Progenitor cell of endocrine pancreas (in vitro differentiated cells): ENCODE measurements at places on chromosomes 2 and 18. TPM values are rescaled to one million over a fixed set of nuclear protein-coding genes. Genes with fewer than 3 reads are reported as not detected.

GRCh38 chr2:226839161-226839560 is 3.3 kb downstream of the RHBDD1 start:
- DNase-seq = no peak

GALNT14 gene
- 0.91 and 1.2 TPM in 2 replicates for total RNA-seq

DNA sequence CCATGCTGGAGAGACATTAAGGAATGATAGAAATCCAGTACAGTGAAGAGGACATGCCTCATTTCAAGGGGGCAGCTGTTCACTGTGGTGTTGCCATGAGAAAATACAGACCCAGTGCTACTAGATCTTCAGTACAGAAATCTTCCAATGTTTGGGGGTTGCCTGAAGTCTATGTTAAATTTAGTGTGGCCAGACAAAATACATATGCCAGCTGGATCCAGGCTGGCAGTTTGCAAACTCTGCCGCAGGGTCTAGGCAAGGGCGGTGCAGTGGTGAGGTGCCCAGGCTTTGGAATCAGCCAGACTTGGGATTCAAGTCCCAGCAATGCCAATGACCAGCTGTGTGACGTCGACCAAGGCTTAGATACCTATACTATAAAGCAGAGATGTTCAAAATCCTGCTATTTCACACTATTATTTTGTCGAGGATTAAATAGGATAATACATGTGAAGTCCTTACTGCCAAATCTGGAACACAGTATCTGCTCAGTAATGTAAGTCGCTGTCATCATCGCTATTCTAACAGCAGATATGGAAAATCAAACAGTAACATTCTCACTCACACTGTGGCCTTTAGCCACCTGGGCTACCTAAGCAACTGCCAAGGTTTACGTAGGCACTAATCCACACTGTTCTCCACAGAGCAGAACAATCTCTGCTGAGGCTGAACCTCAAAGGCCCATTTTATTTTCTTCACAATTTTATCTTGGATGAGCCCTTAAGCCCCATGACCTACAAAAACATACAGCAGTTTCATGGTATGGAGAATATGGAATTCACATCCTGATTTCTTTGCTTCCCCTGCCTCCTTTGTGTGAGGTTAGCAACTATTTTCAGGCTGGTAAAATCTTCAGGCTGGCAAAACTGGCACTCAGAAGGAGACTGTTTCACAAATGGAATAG is 5.9 kb upstream of the TMSB10 start:
- no peak for DNase-seq

DNA sequence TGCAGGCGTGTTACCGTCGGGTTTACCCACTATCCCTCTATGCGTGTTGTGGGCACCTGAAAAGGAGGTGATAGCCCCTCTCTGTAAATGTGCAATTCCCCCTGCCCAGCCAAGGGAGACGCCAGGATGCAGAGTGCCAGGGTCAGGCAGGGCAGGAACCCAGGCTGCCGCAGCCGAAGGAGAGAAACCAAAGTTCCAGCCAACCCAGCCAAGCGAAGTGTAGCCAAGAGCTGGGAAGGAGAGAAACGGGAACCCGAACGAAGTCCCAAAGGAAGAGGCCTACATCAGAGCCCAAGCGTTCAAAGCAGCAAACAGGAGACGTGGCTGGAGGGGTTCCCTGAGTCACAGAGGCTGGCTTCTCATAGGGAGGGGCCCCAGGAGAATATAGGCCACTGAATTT is 24.2 kb upstream of the SPR start:
- no peak for DNase-seq

DNA sequence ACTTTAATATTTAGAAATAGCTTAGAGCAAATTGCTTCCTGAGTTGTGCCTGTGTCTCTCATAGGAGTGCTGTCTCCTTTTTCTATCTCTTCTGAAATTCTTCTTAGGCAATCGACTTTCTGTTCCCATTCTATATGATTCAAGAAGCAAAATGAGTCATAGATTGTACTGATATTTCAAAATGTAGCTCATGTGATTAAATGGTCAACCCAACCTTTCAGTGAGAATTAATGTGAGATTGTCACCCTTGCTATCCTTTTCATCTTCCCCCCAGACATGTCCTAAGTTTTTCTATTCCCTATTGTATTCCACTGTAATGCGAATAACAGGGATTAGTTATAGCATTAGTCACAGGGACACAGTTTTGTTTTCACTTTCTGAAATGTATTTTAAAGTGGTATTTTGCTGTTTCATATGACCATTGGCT is 413.6 kb downstream of the THSD7B start:
- no peak for DNase-seq

B4GALT6 gene
- total RNA-seq = 32.2 and 33.1 TPM in 2 replicates

- no peak for DNase-seq
Measured at GRCh38 chr18:44178476-44178875, 502.2 kb upstream of the SETBP1 start.

DNA sequence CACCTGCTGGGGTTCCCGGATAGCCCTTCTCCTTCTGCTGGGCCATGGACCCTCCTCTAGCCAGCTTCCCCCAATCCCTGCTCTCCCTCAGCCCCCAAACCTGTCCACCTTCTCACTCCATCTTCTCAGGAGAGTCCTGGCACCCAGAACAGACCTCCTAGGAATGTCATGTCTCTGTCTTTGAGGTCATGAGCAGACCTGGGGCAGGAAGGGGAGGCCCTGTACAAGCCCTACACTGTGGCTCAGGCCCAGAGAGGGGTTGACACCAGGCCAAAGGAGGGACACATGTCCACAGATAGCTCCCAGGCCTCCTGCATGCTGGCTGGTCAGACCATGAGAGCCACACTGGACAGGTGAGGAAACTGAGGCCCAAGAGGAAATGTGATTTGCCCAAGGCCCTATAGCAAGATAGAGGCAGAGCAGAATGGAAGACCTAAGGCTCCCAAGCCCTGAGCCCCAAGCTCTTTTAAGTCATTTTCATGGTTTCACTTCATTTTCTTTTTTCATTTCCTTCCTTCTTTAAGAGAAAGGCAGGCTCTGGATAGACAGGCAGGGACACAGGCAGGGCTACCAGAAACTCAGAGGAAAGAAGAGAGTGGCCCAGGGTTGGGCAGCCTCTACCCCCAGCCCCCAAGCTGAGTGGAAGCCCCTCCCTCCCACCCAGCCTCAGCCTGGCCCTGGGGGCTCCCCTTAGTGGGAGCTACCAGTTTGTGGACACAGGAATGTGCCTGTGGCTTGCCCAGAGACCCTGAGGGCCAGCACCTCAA is 159.7 kb downstream of the SMAD7 start:
- DNase-seq = no peak

GPR35 gene
- total RNA-seq = 5.8 and 6.5 TPM in 2 replicates

NAGK gene
- 115 and 127 TPM in 2 replicates for total RNA-seq

OXER1 gene
- 4.3 and 4.6 TPM in 2 replicates for total RNA-seq

ANKRD36C gene
- total RNA-seq = 47.7 and 51.5 TPM in 2 replicates

DNA sequence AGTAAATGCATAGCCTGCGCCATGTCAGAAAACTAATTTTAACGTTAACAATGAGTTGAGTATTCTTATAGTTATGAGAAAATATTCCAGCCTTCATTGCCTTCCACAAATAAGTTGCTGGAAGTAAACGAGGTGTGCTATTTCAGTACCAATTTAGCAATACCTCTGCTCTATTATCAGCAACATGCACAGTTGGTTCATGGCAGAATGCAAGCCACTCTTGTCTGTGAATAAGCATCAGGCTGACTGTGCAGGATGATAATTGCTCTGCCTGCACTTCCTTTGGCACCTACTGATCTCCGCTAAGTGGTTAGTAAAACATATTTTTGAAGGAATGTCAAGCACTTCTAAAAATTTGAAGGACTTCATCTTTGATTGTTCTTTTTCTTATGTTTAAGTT is 261.9 kb upstream of the SIX3 start:
- DNase-seq = no peak

GTF2A1L gene
- total RNA-seq = not detected in 2 replicates

CCDC102B gene
- total RNA-seq = 3.1 and 4.4 TPM in 2 replicates

DNA sequence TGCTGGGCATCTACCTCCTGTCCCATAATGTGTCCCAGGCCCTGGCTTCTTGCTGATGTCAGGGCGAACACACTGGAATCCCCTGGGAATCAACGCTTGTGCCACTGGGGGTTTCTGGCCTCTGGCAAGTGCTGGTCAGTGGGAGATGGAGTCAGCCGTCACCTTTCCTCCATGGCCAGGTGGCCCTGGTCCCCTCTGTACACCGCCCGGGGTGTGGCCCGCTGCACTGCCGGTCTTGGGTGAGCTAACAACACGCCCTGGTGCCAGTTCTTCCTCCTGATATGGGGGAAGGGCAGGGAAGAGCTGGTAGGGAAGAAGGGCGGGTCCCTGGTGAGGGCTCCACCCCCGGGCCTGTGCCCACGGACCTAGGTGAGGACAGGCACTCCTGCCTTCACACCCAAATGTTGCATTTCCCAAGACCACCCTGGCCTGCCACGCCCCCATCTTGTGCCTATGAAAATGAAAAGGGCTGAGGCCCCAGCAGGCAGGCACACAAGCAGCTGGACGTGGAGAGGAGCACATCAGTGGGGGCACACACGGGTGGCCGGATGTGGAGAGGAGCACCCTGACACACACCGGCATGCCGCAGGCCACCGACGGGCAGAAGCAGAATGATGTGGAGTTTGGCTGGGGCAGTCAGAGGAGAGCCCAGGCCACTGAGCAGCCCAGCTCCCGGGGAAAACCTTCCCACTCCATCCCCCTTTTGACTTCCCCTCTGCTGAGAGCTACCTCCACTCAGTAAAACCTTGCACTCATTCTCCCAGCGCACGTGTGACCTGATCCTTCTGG is 140.5 kb downstream of the ASB1 start:
- no peak for DNase-seq

- DNase-seq = no peak
Measured at GRCh38 chr2:184413671-184414229, 184.6 kb upstream of the ZNF804A start.

GRCh38 chr2:119257198-119257597 is 33.6 kb downstream of the STEAP3 start:
- no peak for DNase-seq

NGEF gene
- total RNA-seq = 0.71 and 1.2 TPM in 2 replicates

DNA sequence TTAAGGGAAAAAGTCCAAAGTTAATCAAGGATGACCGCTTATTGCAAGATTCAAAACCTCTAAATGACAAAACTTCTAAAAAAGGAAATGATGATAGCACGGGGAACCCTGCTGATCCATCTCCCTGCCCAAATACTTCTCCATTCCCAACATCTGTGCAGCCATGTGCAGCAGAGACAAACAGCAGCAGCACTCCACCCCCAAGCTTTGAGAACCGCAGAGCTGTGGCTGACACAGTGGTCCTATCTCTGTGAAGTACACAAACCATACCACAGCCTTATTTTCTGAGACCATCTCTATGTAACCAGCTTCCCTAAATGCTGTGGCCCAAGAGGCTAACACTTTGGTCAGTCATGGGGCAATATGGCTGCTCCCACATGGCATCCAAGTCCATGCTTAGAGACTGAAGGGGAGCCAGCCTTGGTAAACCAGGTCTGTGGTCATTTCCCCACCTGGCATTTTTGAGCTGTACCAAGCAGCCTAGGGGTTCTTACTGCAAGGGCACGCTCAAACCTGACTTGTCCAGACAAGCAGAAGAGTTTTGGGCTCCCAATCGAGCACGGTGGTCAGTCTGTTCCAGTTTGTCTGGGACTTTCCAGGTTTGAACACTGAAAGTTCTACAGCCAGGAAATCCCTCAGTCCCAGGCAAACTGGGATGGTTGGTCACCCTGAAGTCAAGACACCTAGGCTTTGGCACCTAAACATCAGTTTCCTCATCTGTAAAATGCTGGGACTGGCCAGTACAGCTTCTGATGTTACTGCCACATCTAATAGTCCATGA is 17.1 kb upstream of the NFE2L2 start:
- no peak for DNase-seq

ELOA2 gene
- not detected in 2 replicates for total RNA-seq

GRCh38 chr2:168401048-168401556 is 55.0 kb upstream of the CERS6 start:
- DNase-seq = no peak

- DNase-seq = no peak
Measured at GRCh38 chr2:70160545-70160944, 30.3 kb downstream of the C2orf42 start.

PLGLB2 gene
- 7.2 and 8.3 TPM in 2 replicates for total RNA-seq

GRCh38 chr2:47460766-47461165 is 57.8 kb downstream of the MSH2 start:
- DNase-seq = no peak

RAX gene
- not detected in 2 replicates for total RNA-seq

DNA sequence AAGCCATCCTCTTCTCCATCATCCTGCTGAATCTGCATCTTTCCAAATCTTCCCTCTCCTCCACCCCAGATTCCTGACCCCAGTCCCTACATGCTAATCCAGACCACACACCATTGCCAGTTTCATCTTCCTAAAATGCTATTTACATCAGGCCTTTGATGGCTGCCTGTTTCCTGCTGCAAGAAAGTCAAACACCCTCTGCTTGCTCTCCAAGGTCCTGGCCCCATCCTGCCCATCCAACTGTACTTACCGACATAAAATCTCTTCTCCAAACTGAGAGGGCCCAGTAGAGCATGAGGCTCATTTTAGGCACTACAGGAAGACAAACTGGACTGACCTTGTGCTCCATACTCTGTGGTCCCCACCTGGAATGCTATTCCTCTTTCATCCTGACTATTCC is 19.0 kb downstream of the ALK start:
- no peak for DNase-seq

DNA sequence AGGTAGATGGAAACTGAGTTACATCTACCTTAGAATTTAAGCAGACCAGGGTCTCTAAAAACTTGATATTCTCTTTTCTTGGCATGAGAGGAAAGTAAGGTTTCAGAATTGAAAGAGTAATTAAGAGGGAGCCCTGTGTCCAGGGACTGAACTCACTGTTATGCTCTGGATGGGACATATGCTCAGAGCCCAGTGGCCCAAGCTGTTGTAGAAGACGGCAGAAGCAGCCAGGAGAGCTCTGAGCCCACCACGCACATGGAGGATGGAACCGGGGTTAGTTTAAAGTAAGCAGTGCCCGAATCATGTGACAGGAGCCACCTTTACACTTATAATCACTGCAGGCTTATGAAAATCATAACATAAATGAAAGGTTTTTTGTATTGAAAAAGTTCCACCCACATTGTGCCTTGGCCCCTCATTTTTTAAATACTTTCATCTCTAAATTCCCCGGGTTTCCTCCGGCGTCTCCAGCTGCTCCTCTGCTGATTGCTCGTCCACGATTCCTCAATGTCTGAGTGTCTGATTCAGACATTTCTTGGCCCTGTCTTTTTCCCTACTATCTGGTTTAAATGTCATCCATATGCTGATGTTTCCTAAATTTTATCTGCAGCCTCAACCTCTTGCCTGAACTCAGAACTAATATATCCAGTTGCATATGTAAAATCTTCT is 36.1 kb upstream of the SPTBN1 start:
- DNase-seq = no peak

DNA sequence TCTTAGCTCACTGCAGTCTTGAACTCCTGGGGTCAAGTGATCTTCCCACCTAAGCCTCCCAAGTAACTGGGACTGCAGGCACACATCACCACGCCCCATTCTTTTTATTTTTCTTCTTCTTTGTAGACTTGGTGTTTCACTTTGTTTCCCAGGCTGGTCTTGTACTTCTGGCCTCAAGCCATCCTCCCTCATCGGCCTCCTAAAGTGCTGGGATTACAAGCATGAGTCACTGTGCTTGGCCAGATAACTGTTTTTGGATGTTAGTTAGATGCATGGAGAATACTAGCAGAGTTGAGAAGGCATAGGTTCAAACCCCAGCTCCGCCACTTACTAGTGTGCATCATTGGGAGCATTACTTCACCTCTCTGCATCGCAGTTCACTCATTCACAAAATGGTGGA is 88.3 kb downstream of the TXNL1 start:
- DNase-seq = no peak
